Activated CD8-positive, alpha-beta memory T cell treated with anti-CD3 and anti-CD28 coated beads for 1 hour (primary cell): ENCODE measurements at places on chromosomes 1 and 21.

DNA sequence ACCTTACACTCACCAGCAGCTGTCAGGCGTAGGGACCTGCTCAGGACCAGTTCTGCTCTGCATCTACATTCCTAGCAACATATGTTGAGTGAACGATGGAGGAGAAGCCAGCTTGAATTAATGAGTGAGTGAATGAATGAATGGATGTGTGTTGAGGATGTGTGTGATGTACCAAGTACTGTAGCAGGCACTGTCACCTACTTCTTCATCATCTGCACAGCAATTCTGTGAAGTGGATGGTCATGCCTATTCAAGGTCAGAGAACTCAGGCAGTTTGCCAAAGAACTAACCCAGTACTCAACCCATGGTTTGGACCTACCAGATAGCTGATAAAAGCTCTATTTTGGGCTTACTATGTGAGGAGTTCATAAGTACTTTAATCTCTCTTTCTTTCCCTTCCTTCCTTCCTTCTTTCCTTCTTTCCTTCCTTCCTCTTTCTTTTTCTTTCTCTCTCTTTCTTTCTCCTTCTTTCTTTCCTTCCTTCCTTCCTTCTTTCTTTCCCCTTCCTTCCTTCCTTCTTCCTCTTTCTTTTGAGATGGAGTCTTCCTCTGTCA lies 56.9 kb downstream of the ATP1A1 start:
- DNase-seq, result no peak

DNA sequence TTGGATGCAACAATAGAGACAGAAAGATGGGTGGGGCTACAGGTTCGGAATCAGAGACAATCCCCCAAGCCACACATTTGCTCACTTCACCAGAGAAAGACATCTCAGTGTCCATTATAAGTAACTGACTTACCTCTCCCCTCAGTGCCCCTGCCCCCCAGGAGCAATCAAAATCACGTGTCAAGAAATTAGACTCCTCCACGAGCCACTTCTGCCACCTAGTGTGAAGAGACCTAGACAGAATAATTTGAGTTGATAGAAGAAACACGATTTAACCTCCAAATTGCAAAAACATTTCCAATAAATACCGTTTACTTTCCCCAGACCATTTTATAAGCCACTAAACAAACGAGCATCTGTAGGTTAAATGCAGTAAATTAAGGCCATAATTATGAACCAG lies 123.2 kb downstream of the SLC30A10 start:
- no peak for DNase-seq

- DNase-seq, result no peak
These were observed 12.6 kb upstream of the OR6N2 start for GRCh38 chr1:158793604-158794003.

DNA sequence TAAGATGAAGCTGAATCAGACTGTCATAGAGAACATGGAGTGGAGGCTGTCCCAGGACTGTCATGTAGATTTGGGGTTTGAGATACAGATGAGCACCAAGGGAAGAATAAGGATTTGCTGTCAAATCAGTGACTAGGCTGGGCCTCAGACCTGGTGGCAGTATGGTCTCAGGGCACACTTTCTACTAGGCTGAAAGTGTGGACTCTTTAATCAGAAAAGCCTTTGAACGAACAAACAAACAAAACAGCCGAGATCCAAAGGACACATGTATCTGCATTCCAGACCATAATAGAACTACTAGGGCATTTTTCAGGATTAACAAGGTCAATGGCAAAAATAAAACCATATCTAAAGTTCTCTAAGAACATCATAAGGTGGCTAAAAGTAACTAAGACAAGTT lies 2.9 kb downstream of the OR10J1 start:
- no peak for DNase-seq

GRCh38 chr1:58884706-58885661 lies 101.1 kb upstream of the JUN start:
- DNase-seq, result no peak

GRCh38 chr1:6912518-6912917 lies 127.3 kb downstream of the CAMTA1 start:
- DNase-seq, result no peak
